Omental fat pad (tissue), 4 donors: ENCODE measurements at places on chromosomes 3 and 15.

- DNase-seq, result no peak
These were observed 110.8 kb downstream of the BBX start for GRCh38 chr3:107633327-107634098.

- no peak for DNase-seq
These were observed 32.3 kb downstream of the ZNF710 start for GRCh38 chr15:90033448-90033847.

GRCh38 chr15:93265111-93265556, 176.1 kb upstream of the RGMA start:
- no peak for DNase-seq

DNA sequence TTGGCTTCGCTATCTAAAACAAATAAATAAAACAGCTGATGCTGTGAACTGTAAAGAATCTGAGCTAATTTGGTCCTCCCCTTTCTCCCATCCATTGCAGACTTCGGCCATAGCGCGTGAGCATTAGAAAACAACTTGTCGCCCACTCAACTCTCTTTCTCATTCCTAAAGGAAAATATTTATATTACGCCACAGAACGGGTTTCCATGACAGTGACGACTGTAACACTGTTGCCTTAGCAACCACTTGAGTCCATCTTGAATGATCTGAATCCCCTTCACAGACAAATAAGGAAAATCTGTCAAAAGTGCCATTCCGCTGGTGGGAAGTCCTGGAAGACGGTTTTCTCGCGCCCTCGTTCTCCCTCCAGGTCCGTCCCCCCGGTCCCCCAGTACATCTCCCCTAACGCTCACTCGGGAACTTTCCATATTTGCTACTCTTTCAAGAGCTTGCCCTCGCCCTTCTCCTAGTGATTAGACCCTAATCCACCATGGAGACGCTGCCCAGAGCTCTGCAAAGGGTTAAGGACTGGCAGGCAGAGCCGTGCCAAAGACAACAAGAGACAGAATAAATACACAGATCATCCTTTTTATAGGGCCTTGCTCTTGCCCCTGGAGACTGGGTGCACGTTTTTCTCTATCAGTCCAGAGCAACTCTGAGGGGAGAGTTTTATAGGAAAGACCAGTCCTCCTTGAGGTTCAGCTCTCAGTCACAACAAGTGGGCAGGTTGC, 50.5 kb downstream of the CRYGS start:
- DNase-seq, result no peak

GRCh38 chr15:65812916-65813315, 20.8 kb upstream of the DENND4A start:
- DNase-seq, result no peak

GRCh38 chr3:61181874-61182273, 69.4 kb downstream of the FHIT start:
- DNase-seq, result no peak

GRCh38 chr3:18086760-18087159, 338.4 kb downstream of the SATB1 start:
- DNase-seq, result no peak

- DNase-seq, result no peak
These were observed 1.5 kb downstream of the WHAMM start for GRCh38 chr15:82810890-82811426.

DNA sequence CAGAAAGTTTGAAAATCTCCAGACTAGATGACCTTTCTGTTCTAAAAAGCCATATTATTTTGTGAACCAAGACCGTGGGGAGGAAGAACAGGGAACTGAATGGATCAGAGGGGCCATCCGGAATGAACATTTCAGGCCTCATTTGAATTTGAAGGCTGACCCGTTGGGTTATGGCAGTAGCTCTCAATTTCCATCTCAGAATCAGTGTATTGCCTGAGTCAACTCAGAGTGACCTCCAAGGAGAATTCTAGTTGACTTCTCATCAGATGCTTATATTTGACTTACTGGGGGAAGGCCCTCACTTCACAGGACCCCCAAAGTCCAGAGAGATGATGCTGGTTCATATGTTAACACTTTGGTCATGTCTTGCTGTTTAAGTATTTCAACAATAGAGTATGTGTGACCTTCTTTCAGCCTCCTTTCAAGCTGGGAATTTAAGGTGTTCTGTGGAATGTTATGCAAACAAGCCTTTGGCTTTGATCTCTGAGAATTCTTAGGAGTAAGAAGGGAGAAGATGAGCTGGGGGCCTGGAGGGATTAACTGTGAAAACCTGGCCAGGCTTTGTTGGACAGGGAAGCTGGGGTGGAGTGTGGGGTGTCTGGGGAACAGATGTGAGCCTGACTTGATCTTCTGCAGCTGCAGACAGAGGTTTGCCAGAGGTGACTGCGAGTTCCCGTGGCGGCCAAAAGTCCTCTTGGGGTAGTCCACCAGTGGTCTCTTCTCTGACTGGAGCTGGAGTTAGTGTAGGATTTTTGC, 111.2 kb upstream of the RGMA start:
- no peak for DNase-seq

- no peak for DNase-seq
These were observed 50.4 kb downstream of the GLB1 start for GRCh38 chr3:33046521-33046920.

DNA sequence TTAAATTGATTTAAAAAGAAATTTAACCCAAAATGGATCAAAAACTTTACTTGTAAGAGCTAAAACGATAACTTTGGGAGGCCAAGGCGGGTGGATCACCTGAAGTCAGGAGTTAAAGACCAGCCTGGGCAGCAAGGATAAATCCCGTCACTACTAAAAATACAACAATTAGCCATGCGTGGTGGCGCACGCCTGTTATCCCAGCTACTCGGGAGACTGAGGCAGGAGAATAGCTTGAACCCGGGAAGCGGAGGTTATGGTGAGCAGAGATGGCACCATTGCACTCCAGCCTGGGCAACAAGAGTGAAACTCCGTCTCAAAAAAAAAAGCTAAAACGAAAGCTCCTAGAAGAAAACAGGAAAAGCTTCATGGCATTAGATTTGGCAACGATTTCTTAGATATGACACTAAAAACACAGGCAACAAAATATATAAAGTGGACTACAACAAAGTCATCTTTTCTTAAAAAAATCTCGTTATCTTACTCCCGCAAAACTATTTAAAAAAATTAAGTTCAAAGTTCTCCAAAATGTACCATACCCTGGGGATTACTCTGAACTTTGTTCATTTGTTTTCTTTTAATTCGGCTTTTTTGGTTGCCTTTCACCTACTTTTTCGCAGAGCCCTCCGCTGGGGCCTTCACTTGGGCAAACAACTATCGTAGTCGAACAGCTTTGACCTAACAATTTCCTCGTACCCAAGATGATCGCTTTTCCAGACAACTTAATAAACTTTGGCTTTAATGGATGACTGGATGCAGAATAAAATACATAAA, 2.9 kb downstream of the HDDC3 start:
- no peak for DNase-seq

DNA sequence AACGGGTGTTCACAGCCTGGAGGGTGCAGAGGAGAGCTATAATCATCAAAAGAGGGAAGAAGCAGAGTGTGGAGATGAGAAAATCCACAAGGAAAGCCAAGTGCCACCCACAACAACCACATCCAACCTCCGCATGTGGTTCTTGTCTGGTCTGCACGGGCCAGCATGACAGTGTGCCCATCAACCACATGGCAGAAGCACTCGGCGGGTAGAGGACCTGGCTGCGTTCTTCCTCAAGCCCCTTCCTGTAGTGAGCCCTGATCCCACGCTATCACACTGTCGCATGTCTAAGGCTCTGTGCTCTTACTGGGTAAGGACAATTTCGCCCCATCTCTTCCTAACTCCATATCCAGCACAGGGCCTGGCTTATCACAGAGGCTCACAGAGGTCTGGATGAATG, 41.9 kb downstream of the PTPN23 start:
- no peak for DNase-seq

GRCh38 chr3:185081521-185081920, 71.3 kb downstream of the C3orf70 start:
- DNase-seq, result no peak

- DNase-seq, result no peak
These were observed 40.5 kb upstream of the SIAH2 start for GRCh38 chr3:150803440-150803985.

DNA sequence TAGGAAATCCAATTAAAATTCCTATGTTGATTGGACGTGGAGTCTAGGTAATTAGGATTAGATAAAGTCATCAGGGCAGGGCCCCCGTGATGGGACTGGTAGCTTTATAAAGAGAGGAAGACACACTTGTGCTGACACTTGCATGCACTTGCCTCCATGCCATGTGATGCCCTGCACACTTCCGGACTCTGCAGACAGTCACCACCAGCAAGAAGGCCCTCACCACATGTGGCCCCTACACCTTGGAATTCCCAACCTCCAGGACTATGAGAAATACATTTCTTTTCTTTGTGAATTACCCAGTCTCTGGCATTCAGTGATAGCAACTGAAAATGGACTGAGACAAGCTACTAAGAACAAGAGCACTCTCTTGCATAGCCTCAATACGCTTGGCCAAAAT, 90.6 kb downstream of the CRYGS start:
- no peak for DNase-seq

DNA sequence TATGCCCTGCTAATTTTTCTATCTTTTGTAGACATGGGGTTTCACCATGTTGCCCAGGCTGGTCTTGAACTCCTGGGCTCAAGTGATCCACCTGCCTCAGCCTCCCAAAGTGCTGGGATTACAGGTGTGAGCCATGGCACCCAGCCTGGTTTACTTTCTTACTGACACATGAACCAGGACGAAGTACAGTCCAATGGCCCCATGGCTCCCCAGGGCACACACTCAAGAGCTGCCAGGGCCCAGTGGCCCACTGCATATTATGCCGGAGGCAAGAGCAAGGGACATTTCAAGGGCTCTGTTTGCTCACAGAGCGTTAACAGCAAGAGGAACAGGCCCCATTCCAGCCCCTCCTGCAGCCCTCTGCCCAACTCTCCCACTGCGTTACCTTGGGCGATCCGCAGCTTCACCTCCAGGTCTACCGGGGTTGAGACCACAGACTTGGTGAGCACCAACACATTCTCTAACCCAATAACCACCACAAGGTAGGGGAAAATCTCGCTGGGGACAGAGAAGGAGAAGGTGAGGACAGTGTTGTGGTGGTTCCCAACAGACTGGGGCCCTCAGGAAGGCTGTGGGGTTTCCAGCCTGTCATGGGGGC, 42.8 kb downstream of the PTPN23 start:
- DNase-seq, result no peak

- no peak for DNase-seq
These were observed 120.7 kb downstream of the CHDH start for GRCh38 chr3:53725387-53725995.

DNA sequence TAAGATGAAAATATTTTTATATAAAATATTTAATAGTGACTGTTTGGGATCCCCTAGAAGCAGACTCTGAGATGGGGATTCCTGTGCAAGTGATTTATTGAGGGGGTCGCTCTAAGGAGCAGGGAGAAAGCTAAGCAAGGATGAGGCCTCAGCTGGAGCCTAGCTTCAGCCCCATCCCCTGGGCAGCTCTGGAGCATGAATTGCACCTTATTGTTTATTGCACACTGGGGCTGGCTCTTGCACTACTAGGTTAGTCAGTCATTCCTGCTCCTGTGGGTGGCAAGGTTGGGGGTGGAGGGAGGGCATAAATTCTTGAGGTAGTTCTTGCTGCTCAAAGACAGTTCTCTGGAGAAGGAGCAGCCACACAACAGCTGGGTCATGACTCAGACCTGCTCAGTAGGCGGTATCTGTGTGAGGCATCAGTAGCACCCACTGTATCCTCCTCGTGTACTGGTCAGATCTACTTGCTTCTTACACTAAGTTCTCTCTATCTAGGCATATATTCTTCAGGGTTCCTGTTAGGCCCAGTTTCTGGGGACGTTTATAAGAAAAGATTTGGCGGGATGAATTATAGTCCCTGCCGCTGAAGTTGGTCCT, 27.2 kb upstream of the TNFSF10 start:
- no peak for DNase-seq

DNA sequence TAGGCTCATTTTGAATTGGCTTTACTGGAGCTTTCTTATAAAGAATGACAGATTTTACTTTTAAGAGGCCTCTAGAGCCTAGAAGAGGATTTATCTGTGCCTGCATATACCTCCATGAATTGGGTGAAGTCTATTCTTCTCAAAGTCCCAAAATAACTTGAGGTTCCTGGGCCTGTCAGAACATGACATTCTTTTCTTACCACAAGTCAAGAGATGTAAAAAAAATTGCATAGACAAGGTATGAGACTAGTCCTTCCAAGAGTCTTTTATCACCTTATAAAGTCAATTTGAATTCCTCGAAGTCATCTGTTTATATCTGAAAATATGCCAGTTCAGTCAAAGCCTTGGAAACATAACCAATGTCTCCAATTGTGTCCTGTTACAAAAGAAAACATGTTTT, 17.2 kb upstream of the CD200 start:
- no peak for DNase-seq

DNA sequence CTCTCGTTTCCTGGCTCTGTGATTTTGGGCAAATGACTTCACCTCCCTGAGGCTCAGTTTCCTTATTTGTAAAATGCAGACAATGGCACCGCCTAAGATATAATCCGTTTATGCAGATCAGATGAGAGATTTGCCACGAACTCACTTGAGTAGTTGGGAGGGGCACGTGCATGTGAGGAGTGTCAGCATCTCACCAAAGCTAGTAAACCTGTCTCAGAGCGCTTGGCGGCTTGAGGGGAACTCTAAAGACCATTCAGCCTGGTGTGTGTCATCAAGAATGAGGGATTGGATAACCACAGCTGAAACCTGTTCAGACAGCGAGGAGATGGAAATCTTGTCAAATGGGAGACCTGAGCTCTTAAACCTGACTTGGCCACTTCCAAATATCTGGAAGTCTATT, 48.7 kb downstream of the BDH1 start:
- DNase-seq, result no peak

- no peak for DNase-seq
These were observed 56.9 kb upstream of the C3orf49 start for GRCh38 chr3:63762180-63762579.

DNA sequence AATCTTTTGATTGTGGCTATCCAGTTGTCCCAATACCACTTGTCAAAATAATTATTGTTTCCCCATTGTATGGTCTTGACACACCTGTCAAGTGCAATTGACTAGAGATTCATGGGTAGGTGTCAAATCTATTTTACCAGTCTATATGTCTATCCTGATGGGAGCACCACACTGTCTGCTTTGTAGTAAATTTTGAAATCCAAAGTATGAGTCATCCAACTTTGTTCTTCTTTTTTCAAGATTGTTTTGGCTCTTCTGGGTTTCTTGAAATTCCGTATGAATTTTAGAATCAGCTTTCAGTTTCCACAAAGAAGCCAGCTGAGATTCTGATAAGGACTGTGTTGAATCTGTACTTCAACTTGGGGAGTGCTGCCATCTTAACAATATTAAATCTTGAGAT, 71.9 kb downstream of the CSNK1G1 start:
- no peak for DNase-seq

- no peak for DNase-seq
These were observed 61.1 kb downstream of the GRIP2 start for GRCh38 chr3:14478956-14479550.

GRCh38 chr15:90933301-90933700, 952 bp upstream of the HDDC3 start:
- DNase-seq, result no peak

GRCh38 chr15:70055601-70056051, 42.1 kb downstream of the TLE3 start:
- no peak for DNase-seq
